Stimulated activated CD8-positive, alpha-beta memory T cell treated with anti-CD3 and anti-CD28 coated beads, Interleukin-4, amount 100 ng/mL, for 1 hour (primary cell): ENCODE measurements at places on chromosomes 4 and X.

GRCh38 chrX:118114971-118115370 lies 1.6 kb downstream of the KLHL13 start:
- no peak for DNase-seq

DNA sequence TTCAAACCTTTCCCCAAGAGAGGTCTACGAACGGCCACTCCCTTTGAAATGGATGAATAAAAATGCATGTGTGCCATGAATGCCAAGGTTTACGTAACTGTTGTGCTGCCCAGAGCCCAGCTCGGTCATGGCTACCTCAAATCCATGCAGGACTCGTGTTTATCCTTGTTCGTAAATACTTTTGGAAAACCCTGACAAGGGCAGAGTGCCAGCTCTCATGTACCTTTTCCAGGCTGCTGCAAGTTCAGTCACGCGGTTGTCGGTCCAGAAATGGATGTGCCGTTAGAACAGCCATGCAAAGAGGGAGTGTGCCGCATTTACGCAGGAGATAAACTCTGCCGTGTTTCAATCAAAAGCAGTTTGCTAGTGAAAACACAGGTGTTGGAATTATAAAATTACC lies 123.4 kb downstream of the AMELX start:
- no peak for DNase-seq

- DNase-seq, result no peak
Observed at GRCh38 chrX:70549429-70549828, 104.8 kb downstream of the DLG3 start.

GRCh38 chrX:118350221-118350620 lies 4.3 kb downstream of the WDR44 start:
- DNase-seq, result no peak

- DNase-seq, result no peak
Observed at GRCh38 chr4:168836490-168836889, 173.6 kb downstream of the CBR4 start.

GRCh38 chr4:56743550-56743949 lies 62.5 kb upstream of the HOPX start:
- DNase-seq, result no peak

GRCh38 chr4:115082633-115083032 lies 30.8 kb downstream of the NDST4 start:
- no peak for DNase-seq

DNA sequence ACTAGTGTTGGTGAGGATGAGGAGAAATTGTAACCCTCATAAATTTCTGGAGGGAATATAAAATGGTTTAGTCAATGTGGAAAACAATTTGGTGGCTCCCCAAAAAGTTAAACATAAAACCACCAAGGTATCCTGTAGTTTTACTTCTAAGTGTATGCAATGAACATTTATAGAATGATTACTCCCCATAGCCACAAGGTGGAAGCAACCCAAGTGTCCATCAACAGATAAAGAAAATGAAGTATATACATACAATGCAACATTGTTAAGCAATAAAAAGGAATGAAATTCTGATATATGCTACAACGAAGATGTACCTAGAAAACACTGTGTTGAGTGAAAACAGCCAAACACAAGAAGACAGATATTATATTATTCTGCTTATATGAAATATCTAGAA lies 569.1 kb upstream of the GRID2 start:
- DNase-seq, result no peak

DNA sequence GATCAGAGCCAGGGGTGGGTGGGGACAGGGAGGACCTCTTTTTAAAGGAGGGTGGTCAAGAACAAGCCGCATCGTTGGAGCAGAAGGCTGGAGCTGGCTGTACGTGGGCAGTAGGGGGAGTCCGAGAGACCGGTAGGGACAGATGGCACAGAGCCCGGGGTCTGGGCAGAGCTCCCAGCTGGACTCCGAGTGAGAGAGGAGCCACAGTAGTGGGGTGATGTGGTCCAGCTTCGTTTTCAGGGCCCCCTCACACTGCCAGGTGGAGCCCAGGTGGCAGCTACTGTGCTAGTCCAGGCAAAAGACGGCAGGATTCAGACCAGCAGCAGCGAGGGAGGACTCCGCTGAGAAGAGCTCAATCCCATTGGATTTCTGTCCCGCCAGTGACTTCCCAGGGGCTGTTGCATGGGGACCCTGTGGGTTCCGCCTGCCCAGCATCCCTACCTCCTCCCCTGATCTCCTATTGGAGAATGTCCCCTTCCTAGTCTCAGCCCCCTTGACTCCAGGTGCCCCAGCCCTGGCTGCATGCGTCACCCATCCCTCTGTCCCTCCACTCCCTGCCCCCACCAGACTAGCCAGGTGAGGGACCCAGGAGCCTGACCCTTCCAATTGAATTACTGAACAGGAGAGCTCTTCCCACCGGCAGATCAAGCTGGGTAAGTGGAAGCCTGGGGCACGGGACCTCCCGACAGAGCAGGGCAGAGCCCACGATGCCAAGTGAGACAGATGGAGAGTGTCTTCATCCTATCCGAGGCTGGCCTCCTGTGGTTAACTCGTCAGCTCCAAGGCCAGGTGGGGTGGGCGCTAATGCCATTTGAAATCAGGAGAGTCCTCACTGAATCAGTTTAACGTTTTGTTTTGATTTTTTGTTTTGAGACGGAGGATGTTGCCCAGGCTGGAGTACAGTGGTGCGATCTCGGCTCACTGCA lies 2.9 kb downstream of the ARHGAP4 start:
- no peak for DNase-seq
